ENCODE measurements at places on chromosomes 16 and 17. TPM values are rescaled to one million over a fixed set of nuclear protein-coding genes. Genes with fewer than 3 reads are reported as not detected.
A peak's percentile ranks its signal among the peaks of the same experiment; 100 is the strongest.

The CES5A gene
- not detected for total RNA-seq

The YPEL2 gene
- total RNA-seq = 17.5 TPM

The SLC12A4 gene
- 55.2 TPM for total RNA-seq

The ITGB3 gene
- total RNA-seq = 1.4 TPM

The PIRT gene
- total RNA-seq = not detected

The TELO2 gene
- 12.0 TPM for total RNA-seq

DNA sequence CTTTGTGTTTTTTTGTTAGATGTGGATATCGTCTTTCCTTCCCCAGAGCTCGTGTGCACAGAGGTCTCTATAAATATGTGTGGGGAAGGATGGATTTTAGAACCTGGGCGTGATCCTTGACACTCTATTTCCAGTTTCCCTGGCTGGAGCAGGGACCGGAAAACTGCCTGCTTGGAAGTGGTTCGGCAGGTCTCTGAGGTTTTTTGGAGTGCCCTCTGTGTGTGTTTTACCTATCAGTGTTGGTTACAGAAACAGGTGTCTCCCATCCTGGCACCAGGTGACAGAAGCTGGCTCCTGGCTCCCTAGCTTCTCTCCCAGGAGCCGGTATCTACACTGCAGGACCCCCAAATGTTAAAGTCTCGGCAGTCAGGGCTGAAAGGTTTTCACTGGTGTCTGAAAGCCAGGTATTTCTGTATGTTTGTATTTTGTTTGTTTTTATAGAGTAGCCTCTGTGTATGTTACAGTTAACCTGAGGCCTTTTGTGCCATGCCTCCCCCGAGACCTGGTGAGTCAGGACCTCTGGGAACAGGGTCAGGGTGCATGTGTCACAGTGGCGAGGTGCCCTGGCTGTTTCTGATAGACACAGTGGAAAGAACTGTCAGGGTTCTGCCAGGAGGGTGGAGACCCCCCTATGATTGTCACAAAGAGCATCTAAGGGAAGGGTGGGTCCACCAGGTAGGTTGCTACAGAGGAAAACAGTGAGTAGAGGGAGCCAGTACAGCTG lies 31.3 kb downstream of the ZC3H18 start:
- no peak for DNase-seq

DNA sequence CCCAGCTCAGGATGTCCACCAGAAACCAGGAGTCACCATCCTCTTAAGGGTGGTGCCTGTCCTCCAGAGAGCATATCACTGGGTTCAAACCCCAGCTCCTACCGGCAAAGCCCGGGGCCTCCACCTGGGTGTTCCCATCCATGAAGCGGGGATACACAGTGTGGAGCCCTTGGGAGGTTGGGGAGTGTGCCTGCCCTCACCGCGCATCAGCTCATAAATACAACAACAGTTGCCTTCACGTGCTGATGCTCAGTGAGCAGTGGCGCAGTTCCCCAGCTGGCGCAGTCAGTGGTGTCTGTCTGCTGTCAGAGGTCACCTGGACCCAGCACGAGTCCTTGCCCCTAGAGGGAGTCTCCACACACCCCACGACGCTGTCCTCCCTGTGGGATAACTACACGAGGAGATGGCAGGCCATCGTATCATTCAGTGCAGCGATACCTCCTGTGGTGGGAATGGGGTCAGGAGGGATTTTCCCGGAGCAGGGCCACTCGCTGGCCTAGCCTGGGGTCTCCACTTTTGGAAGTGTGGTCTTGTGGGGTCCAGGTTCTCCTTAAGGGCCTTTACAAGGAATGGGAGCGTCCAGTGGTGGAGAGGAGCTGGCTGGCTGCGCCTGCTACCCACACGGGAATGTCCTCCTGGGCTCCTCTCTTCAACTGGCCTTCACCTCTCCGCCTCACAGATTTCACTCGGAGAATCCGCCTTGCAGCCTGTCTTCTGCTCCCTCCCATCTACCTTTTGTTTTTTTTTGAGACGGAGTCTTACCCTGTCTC lies 2.3 kb upstream of the ELOB start:
- DNase-seq = no peak

DNA sequence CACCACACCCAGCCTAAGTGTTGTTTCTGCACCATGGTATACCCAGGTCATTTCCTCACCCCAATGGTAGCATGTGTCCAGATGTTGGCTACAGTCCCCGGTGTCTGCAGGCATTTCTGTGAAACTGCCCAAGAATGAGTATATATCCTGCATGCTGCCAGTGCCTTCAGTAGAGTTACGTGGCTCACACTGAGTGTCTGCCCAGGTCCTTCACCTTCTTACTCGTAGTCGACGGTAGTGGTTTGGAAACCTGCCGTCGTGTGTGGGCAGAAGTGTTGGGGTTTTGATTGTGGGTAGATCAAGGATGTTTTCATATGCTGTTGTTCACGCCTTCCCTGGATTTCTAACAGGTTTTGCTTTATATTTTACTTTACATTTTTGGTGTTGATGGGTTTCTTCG lies 16.8 kb downstream of the TCF25 start:
- no peak for DNase-seq

GRCh38 chr16:15811481-15812400 lies 45.1 kb downstream of the MYH11 start:
- peak; percentile 58 for DNase-seq

DNA sequence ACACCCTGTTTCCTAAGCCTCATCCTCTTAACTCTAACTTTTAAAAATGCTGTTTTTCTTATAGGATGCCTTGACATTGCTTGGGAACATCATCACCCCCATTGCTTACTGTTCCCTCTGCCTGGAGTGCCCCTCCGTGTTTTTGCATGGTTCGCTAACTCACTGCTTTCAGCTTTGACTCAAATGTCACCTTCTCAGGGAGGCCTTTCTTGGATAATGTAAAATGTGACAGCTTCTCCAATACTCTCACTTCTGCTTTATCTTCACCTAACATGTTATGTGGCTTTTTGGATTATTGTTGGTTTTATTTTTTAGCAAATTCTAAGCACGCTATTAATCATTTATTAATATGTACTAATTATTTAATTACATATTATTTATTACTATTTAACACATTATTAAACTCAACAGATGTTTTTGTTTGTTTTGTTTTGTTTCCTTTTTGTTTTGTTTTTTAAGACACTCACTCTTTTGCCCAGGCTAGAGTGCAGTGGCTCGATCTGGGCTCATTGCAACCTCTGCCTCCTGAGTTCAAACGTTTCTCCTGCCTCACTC lies 3.8 kb downstream of the CRYM start:
- no peak for DNase-seq

GRCh38 chr16:2003827-2004641 lies 5.6 kb downstream of the ZNF598 start:
- DNase-seq = peak; percentile 96

GRCh38 chr17:50192618-50193291 lies 8.7 kb downstream of the COL1A1 start:
- no peak for DNase-seq

DNA sequence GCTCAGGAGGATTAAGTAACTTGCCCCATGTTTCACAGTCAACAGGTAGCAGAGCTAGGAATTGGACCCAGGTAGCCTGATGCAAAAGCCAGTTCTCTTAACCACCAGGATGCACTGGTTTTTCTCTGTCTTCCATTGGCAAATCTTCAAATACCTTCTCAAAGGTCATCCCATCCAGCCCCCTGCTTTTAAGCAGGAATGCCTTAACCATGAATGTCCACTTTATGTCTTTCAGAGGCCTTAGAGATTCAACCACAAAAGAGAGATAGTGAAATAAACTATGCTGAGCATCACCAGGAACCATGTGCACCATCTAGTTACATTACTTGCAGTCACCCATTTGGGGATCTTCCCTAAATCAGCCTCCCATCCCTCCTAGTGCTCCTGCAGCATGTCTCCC lies 94.3 kb downstream of the C17orf67 start:
- DNase-seq = no peak

DNA sequence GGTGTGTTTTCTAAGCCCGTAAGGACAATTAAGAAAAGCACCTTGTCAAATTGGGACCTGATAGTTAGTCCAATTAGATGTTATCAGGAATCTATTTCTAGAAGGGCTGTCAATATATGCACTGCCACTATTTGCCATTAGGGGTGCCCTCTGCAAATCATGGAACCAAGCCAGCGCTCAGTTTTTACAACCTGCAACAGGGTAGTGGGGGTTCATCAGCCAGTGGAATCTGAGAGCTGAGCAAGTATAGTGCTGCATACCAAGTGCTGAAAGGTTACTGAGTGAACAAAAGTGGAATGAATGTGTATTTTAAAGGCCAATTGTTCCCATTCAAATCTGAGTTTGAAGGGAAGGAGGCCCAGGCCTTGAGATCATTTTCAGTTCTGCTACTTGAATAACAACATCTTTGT lies 10.4 kb downstream of the PRR11 start:
- DNase-seq = peak; percentile 70

- no peak for DNase-seq
Measured at GRCh38 chr17:74271901-74272561, 2.0 kb upstream of the DNAI2 start.

Data from hepatocyte (in vitro differentiated cells).